Karpas-422 (cell line): ENCODE measurements at places on chromosomes 4 and X.

GRCh38 chrX:53188763-53189162, 36.2 kb downstream of the KDM5C start:
- DNase-seq: no peak

- DNase-seq: no peak
Observed at GRCh38 chr4:140806163-140806562, 50.0 kb upstream of the TBC1D9 start.

DNA sequence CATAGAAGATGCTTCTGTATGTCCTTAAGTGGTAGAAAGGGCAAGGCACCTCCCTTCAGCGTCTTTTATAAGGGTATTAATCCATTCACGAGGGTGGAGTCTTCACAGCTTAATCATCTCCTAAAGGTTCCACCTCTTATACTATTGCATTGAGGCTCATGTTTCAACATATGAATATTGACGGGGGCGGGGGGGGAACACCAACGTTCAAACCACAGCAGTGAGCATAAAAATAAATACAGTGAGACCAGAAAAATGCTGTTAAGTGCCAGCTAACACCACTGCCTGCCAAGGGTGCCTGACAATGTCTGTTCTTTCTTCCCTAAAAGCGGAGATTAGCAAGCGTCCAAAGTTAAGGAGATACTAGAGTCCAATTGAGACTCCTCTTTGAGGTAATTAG, 323.3 kb downstream of the STK32B start:
- no peak for DNase-seq

GRCh38 chrX:2334237-2334636, 166.5 kb downstream of the DHRSX start:
- DNase-seq: no peak

- no peak for DNase-seq
Observed at GRCh38 chr4:58225460-58225859, 1115.3 kb upstream of the IGFBP7 start.

- no peak for DNase-seq
Observed at GRCh38 chr4:159600061-159600460, 497.2 kb downstream of the RAPGEF2 start.

GRCh38 chr4:184644553-184645307, 4.5 kb downstream of the CASP3 start:
- no peak for DNase-seq
